ENCODE measurements at places on chromosomes 3 and 15.

- no peak for DNase-seq
Observed at GRCh38 chr3:108296239-108296638, at the start of gene HHLA2. HHLA2 (plus strand) TSS chr3:108296548; CDS start chr3:108351814, 55,266 bp downstream.

- no peak for DNase-seq
Observed at GRCh38 chr3:95082191-95082590, 1019.3 kb downstream of the NSUN3 start.

- no peak for DNase-seq
Observed at GRCh38 chr15:38307251-38307650, 54.6 kb downstream of the SPRED1 start.

- DNase-seq: peak; percentile 32
Observed at GRCh38 chr3:153285194-153285641, 123.2 kb downstream of the RAP2B start.

DNA sequence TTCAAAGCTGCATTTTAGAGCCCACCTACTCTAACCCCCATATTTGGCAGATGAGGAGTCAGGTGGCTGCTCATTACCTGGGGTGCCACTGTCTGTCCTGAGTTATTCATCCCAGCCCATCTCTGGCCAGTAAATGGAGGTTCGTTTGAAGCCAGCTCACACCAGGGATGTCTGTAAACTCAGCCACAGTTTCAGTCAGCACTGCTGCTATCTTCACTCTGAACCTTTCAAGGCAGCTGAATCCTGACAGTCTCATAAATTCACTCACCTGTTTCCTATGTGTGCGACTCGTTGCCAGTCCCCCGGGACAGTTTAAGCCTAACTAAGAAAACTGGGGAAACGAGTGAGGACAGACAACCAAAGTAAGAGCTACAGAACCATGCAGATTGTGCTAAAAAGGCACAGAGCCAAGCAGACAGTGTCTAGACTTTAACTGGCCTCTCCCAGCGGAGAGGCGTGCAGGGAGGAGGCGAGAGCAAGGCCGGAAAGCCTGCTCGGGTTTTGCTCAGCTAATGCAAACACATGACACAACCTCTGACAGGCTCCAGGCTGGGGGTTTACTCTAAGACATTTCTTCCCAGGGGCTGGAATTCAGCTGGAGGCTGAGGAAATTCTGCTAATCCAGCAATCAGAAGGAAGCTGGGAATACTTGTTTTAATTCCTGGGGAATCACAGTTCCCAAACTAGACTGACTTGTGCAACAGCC lies 12.0 kb downstream of the FSTL1 start:
- peak; percentile 96 for DNase-seq

GRCh38 chr3:128875556-128876120 lies 3.8 kb upstream of the ACAD9 start:
- DNase-seq: no peak

DNA sequence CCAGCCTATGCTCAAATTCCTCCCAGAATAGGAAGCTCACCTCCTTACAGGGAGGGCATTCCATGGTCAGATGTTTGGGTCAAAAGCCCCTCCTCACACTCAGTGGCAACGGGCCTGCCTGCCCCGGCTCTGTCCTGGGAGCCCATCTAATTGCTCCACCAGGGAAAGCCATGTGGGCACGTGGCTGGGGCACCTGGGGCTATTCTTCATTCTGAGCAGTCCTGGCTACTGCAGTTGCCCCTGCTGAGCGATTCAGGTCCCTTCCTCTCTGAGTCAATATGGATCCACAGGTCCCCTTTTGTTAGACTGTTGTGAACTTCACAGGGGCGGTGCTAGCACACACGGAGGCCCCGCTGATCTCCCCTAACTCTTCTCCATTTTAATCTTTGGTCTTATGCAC lies 39.4 kb downstream of the TPRA1 start:
- DNase-seq: no peak
